ENCODE measurements at places on chromosomes 1 and 21. TPM values are rescaled to one million over a fixed set of nuclear protein-coding genes. Genes with fewer than 3 reads are reported as not detected.

Gene NFASC
- 11.3 TPM for total RNA-seq

GRCh38 chr1:56547473-56547872 lies 31.9 kb downstream of the PLPP3 start:
- no peak for DNase-seq

DNA sequence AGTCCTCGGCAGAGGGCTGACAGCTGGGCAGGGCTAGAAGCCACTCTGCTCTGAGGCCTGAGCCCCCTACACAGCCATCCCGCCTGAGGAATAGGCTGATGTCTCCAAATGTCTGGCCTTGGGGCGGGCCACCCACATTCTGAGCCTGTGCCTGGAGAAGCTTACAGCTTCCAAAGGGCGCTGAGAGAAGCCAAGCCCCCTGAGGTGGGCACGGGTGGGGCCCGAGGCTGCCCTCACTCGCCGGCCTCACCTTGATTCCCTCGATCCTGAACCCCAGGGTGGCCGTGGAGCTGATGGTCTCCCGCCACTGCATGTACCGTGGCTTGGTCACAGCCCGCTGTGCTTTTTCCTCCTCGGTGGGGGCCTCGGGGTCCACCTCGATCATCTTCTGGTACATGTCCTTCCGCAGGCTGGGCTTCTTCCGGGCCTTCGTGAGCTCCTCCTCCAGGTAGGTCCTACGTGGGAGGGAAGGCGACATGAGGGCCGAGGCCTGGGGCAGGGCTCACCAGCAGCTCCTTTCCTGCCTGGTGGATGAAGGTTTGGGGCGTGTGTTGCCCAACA lies 93.2 kb downstream of the STUM start:
- DNase-seq: no peak

Gene ADAMTS4
- 22.6 TPM for total RNA-seq

Gene RIPPLY3
- total RNA-seq: not detected

DNA sequence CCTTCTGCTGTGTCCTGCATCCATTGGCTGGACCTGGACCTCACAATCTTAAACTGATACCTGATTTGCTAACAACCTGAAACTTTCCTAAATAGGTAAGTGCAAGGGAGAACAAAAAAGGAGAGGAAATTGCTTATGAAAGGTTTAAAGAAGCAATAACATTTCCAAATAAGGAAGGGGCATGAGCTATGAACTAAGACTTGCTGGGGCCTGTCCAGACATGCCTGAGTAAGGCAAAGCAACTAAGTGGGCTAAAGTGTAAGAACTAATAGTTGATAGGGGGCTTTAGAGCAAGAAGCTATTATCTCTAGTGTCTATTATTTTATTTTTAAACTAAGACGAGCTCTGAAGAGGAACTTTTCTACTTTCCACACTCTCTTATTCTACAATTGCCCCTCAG lies 11.6 kb downstream of the JMJD4 start:
- DNase-seq: no peak

Gene RBBP5
- 12.4 TPM for total RNA-seq

DNA sequence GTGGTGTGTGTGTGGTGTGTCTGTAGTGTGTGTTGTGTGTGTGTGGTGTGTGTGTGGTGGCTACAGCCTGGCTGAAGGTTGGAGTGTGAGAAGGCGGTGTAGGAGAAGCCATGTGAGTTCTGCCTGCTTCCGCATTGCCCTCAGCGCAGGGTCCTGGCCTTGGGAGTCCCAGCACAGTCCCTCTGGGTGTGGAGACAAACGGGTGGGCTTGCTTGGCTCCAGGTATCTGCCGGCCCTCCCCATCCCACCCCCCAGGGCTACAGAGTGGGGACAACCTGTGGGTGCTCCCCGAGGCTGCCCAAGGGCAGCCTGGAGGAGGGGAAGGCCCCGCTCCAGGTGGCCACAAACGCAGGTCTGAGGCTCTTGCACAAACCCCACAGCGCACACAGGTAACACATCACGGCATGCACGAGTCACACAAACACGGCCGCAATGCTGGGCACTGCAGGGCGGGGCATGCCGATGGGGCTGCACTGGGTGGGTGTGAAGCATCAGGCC lies 31.7 kb upstream of the ADARB1 start:
- no peak for DNase-seq

Gene KCND3
- 15.7 TPM for total RNA-seq

- no peak for DNase-seq
Observed at GRCh38 chr1:220217383-220217988, 54.8 kb downstream of the RAB3GAP2 start.

DNA sequence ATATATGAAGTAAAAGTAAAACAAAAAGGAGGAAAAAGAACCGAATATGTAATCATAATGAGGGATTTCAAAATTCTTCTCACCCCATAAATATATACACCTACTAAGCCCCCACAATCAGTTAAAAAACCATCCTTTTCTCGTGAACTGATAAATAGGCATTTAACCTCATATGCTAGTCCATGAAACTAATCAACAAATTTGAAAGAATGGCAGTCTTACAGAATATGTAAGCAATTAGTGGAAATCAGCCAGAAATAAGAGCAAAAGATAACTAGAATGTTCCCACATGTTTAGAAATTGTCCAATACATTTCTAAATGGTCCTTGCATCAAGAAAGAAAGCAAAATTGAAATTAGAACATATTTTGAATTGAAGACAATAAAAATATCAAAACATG lies 849.4 kb upstream of the CXADR start:
- DNase-seq: no peak

Gene CLEC20A
- not detected for total RNA-seq

DNA sequence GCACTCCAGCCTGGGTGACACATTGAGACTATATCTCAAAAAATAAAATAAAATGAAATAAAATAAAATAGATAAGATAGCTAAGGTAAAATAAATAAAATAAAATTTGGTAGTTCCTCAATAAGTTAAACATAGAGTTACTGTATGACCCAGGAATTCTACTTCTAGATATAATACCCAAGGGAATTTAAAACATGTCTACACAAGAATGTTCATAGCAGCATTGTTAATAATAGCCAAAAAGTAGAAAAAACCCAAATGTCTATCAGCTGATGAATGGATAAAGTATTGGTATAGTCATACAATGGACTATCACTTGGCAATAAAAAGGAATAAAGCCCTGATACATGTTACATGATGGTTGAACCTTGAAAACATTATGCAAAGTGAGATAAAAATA lies 47.8 kb downstream of the CEP350 start:
- no peak for DNase-seq

DNA sequence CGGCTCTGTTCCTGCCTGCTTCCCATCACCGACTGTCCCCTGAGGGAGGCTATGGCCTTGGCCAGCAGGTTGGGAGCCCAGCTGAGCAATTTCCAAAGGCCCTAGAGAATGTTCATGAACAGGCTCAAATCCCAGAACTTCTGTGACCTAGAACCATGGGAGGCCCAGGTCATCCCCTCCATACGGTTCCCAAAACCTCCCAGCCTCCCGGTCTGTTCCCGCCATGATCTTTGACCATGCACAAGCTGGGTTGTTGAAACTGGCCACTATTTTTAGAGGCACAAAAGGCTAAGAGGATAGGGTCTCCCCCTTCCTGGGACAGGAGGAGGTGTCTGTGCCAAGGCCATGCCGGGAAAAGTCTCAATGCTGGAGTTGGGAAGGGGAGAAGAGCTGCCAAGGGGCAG lies 27.5 kb downstream of the EPHA2 start:
- DNase-seq: peak; percentile 62

DNA sequence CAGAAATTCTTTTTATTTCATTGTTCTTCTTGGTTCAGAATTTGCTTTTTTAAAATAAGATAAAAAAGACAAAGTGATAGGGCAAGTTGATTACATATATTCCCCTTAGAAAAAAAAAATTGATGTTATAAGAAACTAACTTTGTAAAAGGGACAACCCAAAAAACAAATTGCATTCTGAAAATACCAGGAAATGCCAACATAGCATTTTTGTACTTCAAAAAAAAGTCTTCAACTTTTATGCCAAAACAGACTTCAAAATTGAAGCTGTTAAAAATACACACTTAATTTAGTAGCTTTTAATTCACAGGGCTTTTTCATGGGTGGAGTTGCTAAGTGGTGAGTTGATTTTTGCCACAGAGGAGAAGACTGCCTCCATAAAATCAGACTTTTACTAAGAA lies 70.9 kb downstream of the ODF2L start:
- no peak for DNase-seq

DNA sequence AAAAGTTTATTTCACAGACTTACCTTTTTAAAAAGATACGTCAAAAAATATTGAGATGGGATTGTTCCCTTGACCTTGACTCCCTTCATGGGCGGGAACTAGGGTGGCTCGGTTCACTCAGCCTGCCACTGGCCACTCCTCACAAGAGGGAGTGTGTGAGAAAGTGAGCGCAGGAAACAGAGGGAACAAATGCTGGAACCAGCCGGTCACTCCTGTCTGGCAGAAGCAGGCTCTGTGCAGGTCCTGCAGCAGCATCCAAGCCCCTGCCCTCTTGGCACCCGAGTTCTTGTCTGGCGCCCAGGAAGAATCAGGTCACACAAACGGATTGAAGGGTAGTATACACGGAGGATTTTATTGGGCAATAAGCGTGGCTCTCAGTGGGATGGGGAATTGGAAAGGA lies 58.9 kb downstream of the ZNF648 start:
- DNase-seq: no peak

DNA sequence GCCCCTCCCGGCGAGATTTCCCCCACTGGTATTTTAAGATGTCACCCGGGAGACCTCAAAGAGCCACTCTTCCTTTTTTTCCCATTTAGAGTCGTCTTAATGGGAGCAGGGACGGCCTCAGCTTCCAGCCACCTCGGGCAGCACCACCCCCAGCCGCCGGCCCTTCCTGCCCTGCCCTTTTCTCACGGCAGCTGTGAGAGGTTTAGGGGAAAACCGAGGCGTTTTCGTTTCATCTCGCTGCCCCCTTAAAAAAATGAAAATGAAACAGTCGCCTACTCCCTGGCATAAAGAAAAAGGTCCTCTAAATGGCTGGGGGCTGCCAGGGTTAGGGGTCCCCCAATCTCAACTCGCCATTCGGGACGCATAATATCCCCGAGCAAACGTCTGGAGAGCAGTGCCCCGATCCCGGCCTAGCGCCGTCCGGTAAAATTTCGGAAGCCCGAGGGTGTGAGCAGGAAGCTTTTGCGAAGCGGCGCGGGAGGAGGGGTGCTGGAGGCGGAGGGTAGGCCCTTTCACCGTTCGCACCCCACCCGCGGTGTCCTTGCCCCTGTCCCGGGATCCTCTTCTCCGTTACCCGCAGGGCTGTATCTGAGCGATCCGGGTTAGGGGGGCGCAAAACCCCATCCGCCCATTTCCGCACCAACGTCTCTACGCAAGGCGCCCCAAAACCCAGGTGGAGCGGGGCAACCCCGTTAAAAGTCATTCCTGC lies 1.2 kb downstream of the RUNX3 start:
- DNase-seq: no peak

DNA sequence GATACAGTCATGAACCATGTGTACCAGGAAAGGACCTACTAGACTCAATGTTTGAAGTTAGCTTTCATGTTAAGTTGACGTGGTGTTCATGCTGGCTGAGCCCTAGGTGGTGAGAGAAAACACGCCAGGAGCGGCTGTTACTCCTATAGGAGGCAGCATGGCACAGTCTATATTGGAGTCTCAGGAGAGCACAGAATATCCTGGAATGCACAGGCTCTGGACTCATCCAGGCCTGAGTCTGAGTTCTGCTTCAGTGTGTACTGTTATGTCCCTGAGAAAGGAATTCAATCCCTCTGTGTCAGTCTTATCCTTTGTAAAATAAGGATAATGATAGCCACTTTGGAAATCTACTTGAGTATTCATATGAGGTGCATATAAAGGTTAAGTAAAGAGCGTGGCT lies 41.2 kb downstream of the DPT start:
- DNase-seq: no peak

Gene ITGB2
- 12.7 TPM for total RNA-seq

DNA sequence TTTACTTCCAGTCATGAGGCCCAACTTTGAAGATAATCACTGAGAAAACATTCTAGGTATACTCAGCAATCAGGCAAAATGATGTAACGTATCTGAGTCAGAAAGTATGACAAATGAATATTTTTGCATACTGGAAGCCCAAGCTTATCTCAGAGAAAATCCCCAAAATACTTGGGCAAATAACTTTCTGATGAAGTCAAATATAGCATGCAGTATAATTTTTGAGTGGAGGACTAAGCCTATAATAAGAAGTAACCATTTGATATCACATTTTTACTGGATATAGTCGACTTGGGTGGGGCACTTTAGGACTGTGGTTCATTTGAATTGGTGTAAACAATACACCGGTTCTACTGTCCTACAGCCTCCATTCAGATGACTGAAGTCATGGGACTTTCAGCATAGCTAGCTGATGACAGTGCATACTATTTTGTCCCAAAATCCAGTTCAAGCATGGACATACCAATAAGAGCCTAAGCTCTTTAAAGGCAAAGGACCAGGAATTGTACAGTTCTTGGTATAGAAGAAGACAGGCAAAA lies 2.3 kb upstream of the GADD45A start:
- DNase-seq: no peak

Gene ADAMTS5
- 4.9 TPM for total RNA-seq

Gene CLCA4
- not detected for total RNA-seq
